Activated CD4-positive, alpha-beta T cell treated with anti-CD3 and anti-CD28 coated beads, Interleukin-2, amount 10 ng/mL, durations not matched to agents 7 days and 5 days (primary cell): ENCODE measurements at places on chromosomes 6 and 20. TPM values are rescaled to one million over a fixed set of nuclear protein-coding genes. Genes with fewer than 3 reads are reported as not detected.

- no peak for DNase-seq
Measured at GRCh38 chr20:12394786-12395185, 477.1 kb downstream of the BTBD3 start.

GRCh38 chr6:34569361-34569973, 13.3 kb upstream of the SPDEF start:
- DNase-seq, result no peak

DNA sequence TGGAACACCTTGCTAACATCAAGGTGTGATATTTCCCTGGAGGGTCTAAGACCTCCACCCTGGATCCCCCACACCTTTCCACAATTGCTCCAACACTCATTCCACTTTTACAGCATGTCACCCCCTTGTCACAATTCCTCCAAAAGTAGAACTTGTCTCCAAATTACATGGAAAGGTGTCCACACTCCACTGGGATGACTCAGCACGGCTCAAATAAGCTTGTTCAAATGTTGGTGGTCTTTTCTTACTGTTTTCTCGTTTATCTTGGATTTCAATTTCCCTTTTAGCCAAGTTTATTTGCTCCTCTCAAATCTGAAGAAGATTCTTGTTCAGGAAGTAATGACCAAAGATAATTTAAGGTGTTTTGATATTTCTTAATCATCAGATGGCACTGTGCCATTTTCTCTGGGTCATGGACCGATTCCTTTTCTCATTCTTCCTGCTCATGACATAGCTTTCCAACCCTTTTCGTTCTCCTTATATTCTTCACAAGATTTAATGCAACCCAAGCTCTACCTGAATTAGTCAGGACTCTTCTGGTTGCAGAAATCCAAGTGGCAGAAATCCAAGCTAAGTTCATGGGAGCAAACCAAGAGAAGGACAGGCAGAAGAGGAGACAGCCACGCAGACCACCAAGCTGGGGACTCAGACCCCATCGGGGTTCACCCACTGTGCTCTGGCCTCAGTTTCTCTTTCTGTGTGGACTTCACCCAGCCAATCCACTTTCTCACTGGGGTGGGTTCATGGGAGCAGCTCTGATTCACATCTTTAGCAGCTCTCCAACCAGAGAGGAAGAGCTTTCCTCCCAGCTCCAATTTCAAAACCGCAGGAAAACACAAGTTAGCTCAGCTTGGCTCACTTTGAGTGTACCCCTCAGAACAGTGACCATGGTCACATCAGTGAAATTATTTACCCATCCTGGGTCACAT, 110.5 kb upstream of the CDYL start:
- no peak for DNase-seq

GRCh38 chr20:25394276-25394675, 3.6 kb upstream of the ABHD12 start:
- no peak for DNase-seq

DNA sequence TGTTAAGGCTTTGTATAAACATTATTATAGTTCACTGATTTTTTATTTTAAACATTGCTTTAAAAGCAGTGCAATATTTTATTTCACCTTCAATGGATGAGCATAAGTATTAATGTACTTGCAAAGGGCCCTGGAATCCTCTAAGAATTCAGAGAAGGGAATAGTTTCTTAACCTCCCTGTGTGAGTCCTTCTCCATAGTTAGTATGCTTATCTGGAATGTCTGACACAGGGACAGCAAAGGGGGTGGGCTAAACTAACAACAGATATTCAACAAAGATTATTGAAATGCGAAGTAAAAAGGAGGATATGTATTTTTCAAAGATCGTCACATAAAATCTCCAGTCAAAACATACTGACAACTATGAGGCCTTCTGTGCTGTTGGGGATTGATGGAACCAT, 300.4 kb downstream of the CENPW start:
- no peak for DNase-seq

- DNase-seq, result no peak
Measured at GRCh38 chr6:39793516-39793915, 1.3 kb downstream of the DAAM2 start.

Gene CD109
- total RNA-seq, result 11.3 TPM
